ENCODE measurements at places on chromosomes 6 and 20.

GRCh38 chr6:170402318-170403040 is 95.9 kb downstream of the FAM120B start:
- no peak for DNase-seq

DNA sequence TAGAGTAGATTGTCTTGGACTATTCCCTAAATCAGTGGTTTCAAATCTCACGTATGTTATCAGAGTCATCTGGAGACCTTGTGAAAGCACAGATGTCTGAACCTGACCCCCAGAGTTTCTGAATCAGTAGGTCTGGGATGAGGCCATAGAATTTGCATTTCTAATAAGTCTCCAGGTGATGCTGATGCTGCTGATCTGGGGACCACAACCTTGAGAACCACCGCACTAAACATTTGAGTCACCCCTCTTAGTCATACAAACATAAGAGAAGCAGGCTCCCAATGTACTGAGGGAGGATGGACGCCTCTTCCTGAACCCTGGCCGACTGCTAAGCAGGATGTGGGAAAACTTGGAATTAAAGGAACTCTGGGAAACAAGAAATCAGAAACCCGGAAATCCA is 187.8 kb upstream of the PRDM1 start:
- DNase-seq = no peak

DNA sequence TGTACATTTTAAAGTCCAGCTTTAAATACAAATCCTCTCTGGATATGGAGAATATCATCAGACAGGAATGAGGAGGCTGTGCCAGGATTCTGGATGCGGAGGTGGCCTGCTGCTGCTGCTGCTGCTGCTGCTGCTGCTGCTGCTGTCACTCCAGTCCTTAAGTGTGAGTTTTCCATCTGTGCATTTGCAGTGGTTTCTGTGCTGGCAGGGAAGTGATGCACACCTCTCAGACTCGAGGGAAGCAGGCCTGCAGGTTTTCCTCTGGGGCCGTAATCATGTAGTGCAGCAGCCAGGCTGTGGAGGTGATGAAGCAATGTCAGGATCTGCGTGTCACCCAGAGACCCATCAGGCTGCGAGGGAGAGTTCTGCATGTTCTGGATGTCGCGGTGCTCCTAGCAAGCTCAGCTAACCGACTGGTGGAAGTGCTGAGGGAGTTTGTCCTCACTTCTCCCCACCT is 32.0 kb downstream of the CFAP61 start:
- no peak for DNase-seq

DNA sequence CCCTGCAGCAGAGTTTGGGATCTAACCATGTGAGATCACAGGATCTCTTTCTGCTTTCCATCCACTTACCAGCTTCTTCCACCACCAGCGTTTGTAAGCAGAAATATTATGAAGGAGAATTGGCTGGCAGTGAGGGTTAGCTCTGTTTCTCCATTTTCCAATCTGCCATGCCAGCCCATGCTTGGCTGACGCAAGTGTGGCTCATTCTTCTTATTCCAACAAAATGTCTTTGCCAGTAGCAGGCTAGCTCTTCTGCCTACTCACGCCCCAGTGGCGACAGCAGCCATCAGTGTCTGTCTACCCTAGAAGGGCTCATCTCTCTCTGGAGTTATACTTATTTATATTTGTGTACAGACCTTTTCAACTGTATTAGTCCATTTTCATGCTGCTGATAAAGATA is 286.2 kb downstream of the FARS2 start:
- DNase-seq = no peak

DNA sequence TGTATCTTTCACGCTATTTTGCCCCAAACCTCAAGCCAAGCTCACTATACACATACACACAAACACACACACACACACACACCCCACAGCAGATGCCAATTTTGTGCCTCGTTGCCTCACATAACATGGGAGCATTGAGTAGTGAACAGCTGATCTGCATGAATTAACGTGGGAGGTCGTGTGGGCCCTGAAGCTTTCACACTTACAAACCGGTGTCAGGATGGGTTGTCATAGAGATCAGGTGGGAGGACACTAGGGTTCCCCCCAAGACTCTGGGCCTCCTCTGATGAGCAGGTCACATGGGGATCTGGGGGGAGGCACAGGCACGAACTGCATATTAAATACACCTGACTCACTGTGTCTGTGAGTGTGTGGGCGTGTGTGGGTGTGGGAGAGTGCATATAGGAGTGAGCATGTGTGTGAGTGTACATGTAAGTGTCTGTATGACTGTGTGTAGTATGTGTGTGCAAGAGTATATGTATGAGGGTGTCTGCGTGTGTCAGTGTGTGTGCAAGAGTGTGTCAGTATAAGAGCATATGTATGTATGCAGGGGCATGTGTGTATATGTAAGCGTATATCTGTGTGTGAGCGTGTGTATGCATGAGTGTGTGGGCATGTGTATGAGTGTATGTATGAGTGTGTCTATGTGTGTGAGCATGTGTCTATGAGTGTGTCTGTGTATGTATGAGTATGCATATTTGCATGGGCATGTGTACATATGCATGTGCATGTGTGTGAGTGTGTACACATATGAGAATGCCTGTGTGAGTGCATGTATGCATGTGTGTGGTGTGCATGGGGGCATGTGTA is 370.4 kb downstream of the PREX1 start:
- no peak for DNase-seq

DNA sequence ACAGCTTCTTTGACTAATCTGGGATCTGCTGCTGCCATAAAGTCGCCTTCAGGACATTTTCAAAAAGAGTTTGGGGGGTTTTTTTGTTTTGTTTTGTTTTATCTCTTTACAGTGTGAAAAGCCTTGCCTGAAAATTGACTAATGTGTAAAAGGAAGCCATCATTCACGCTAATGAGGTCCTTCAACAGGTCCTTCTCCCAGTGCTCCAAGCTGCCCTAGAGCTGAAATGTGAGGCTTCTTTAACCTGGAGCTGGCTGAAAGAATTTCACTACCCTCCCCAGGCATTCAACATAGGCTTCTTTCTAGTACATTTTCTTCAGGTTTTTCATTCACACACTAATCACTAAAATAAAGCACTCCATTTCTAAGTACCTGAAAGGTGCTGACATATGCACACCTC is 145.1 kb upstream of the PRDM1 start:
- DNase-seq = no peak

DNA sequence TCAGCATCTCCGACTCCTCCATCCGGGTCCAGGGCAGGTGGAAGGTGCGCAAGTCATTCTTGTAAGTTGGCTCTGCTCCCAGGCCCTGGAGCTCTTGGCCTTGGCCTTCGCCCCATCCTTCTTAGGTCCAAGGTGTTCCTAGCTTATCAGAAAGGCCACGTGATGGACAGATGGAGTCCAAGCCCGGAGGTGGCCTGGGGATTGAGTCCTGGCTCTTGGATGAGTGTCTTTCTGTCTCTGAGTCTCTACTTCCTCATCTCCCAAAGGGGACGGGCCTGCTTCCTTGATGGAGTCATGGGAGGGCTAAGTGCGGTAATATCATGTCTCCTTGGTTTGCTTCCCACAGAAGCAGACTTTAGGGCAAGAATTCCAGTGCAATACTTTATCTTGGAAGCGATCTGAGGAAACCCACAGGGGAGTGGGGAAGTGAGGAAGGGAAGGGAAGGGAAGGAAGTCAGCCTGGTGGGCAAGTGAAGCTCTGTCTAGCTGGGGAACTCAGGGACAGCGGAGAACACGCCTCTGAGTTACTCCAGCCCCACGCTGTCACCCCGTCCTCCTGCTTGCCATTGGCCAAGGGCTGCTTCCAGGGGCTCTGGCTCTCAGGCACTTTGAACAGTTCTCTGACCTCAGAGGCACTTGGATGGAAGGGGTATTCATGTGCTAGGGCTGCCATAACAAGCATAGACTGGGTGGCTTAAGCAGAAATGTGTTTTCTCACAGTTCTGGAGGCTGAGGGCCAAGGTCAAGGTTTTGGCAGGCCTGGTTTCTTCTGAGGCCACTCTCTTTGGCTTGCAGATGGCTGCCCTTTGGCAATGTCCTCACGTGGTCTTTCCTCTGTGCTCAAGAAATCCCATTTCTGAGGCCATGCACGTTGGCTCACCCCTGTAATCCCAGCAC is 4.8 kb downstream of the LBP start:
- DNase-seq = no peak

DNA sequence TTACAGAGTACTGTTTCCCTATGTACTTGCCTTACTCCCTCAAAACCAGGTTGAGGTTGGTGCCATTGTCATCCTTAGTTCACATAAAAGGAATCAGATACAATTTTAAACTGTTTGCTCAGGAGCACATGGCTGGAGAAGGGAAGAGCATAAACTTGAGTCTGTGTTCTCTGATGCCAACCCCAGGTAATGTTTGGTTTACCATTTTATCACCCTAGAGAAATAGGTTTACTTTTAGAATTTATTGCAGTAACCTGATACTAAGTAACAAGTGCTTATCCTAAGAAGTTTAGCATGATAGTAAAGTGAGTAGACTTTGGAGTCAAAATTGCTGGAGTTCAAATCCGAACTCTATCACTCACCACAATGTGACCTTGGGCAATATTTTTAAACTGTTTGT is 86.3 kb downstream of the RFPL4B start:
- no peak for DNase-seq

- DNase-seq = no peak
These were observed 421.0 kb downstream of the TENT5A start for GRCh38 chr6:81331526-81331925.

DNA sequence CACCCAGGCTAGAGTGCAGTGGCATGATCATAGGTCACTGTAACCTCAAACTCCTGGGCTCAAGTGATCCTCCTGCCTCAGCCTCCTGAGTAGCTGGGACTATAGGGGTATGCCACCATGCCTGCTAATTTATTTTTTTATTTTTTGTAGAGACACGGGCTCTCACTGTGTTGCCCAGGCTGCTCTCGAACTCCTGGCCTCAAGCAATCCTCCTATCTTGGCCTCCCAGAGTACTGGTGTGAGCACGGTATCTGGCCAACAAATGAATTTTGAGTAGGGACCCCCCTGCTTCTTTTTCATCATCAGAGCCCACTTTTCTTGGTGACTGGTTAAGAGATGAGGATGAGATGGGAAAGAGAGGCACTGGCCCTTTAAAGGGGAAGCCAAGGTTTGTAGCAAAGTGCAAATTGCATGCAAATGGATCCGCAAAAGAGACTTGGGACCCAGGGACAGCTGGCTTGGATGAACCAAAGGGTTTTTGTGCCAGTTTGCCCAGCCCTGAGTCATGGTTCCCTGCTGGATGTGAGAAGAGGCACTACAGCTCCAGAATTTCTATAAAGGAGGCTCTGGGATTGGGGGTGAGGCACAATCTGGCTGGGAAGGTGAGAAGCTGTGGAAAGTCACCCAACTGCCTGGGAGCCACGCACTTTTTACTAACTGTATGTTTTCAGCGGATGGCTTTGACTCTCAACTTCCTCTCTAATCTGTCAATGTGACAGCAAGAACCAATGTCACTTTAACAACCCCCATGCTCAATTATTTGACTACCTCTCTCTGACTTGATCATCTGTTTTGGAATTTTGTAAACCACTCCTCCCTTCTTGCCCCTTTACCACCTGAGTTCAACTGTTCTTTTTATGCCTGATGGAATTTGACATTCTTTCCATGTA is 58.7 kb upstream of the RNF24 start:
- DNase-seq = no peak

- no peak for DNase-seq
These were observed 198.6 kb upstream of the THBS2 start for GRCh38 chr6:169452117-169452868.

GRCh38 chr6:152351110-152351509 is 286.1 kb downstream of the SYNE1 start:
- no peak for DNase-seq

- no peak for DNase-seq
These were observed 68.5 kb downstream of the SRC start for GRCh38 chr20:37414224-37415035.

- no peak for DNase-seq
These were observed 27.6 kb downstream of the NCOA5 start for GRCh38 chr20:46062151-46062550.

- no peak for DNase-seq
These were observed 294.5 kb downstream of the ZFAND3 start for GRCh38 chr6:38113825-38114576.

GRCh38 chr6:133407320-133408100 is 166.4 kb downstream of the EYA4 start:
- DNase-seq = no peak

- DNase-seq = no peak
These were observed 226.7 kb downstream of the LMBRD1 start for GRCh38 chr6:69570106-69570505.

DNA sequence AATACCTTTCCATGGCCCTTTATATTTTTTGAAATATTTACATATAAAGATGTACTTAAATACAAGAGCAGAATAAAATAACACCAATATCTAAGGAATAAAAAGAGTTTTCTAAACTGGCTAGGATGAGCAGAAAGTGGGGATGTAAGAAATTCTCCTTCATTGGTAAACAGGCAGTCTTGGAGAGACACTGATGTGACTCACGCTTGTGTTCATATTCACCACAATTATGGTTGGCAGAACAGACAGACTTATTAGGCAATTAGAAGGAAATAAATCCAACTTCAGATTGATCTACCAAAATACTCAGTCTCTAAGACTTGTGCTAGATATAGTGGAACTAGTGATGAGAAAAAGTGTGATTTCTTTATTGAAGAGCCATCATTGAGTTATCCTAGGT is 463.7 kb downstream of the CDC5L start:
- DNase-seq = no peak

- no peak for DNase-seq
These were observed 97.4 kb downstream of the EYA2 start for GRCh38 chr20:46991880-46992639.

- no peak for DNase-seq
These were observed 422.1 kb downstream of the PAX1 start for GRCh38 chr20:22127587-22127986.

GRCh38 chr6:150391890-150392289 is 23.1 kb downstream of the IYD start:
- DNase-seq = no peak

DNA sequence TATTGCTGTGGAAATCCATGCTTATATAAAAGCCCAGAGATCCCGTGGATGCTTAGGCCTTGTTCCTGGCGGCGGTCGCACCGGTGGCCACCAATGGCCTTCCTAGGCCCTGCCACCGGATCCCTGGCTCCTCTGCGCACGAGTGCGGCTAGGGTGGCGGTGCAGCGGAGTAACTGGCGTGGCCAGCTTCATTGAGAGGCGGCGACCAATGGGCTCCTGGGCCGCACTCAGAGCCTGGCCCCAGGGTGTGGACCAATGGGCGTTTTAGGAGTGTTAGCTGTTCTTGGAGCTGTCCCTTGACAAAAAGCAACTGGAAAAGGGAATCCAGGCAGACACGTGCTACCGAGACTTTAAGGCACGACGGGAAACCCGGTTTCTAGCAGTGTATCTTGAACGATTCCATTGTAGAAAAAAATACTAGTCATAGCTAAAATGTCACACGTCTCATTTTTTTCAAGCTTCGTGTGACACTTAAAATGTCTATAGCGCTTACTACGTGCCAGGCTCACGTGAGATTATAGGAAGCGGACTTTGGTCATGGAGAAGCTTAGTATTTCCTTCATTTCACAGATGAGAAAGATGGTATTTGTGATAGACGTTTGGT is 1.7 kb downstream of the AMD1 start:
- peak; percentile 75 for DNase-seq

DNA sequence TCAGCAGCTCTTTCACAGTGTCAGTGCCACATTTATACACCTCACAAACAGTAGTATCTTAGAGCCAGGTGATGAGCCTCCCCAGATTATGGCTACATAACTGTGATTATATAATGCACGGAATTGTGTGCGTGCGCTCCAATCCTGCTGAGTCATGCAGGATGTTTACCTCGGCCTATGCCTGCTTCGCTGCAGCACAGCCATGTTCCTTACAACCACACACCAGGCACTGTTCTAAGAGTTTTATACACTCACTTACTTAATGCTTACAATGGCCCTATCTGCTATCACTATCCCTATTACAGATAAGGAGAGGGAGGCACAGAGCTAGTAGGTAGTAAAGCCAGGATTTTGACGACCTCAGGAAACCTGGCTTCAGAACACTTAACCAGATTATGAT is 7.3 kb downstream of the ZKSCAN3 start:
- no peak for DNase-seq
